ENCODE measurements at places on chromosomes 7 and 10. TPM values are rescaled to one million over a fixed set of nuclear protein-coding genes. Genes with fewer than 3 reads are reported as not detected.

DNA sequence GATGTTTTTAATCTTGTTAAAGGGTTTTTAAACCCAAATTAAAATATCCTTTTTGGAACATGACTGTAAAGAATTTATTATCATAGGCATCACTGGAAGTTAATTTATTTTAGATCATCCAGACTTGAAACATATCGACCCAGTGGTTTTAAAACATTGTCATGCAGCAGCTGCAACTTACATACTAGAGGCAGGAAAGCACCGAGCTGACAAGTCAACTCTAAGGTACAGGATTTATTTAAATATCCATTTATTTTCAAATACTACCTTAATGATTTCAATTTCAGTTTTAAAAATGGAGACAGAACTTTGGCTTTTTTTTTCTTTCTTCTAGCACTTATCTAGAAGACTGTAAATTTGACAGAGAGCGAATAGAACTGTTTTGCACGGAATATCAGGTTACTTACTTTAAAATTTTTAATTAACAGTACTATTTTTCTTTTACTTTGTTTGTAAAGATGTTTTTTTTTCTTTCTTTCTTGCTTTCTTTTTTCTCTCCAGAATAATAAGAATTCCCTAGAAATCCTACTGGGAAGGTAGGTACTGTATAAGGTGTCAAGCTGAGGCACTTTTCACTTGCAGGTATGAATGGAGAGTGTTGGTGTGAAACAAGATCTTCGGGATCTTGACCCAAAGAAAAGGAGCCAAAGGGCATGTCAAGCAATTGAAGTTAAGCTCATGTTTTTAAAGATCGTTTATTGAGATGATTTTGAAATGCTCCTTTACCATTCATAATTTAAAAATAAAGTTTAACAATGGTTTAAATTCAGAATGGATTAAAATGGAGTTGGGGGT lies 1.8 kb downstream of the COMMD3 start:
- DNase-seq = no peak

GRCh38 chr10:104122225-104123107 lies 495 bp downstream of the SFR1 start:
- DNase-seq = no peak

DNA sequence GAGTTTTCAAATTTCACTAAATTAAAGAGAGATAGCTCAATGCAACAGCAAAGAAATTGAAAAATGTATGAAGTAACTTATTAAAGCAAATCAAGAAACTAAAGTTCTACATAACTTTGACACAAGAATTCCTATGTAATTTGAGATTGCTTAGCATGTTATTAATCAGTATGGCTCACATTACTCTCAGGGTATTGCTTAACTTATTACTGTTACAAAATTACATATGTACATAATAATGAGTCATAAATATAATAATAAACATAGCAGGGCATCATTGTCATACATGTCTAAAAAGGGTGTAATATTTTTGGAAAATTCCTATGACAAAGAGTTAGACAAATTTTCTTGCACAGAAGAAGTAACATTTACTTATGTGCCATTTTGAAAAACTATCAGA lies 75.0 kb downstream of the ZWINT start:
- DNase-seq = no peak

- no peak for DNase-seq
These were observed 83.5 kb upstream of the NPY start for GRCh38 chr7:24200407-24200966.

DNA sequence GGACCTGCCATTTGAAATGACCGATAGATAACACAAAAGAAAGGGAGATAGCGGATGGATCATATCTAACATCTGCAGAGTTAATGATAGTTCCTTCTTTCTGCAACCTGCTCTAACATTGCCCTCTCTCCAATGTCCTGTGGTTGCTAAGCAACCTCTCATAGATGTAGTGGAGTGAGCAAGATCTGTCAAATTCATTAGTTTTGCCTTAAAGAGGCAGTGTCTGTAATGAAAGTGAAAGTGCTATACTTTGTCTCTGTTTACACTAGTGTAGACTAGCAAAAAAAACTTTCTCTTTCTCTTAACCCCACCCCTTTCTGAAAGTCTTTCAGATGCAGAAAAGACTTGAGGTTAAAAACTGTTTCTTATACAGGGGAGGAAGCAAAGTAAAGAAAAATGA lies 1196.9 kb downstream of the SORCS3 start:
- DNase-seq = peak; percentile 82

GRCh38 chr7:128906001-128906765 lies 4.3 kb downstream of the KCP start:
- no peak for DNase-seq

- no peak for DNase-seq
These were observed 331.4 kb downstream of the ELMO1 start for GRCh38 chr7:37117292-37117691.

GRCh38 chr7:148623586-148624282 lies 33.2 kb downstream of the C7orf33 start:
- DNase-seq = no peak

DNA sequence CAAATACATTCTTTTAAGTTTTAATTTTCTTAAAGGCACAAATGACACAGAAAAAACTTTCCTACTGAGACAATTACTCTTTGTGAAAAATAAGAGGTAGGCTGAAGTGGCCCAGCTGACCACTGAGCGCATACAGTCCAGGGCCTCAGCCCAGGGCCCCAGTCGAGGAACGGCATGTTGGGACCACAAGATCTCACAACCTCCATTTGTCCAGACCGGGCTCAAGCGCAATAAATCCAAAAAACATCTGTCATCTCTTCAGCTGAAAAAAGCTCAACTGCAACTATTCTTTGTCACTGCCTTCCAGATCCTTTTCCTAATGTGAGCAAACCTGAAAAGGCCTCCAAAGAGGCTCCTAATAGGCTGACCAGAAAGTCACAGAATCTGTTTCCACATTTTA lies 165.8 kb downstream of the SRPK2 start:
- no peak for DNase-seq

- DNase-seq = no peak
These were observed 537.6 kb downstream of the TCERG1L start for GRCh38 chr10:130773941-130774340.

DNA sequence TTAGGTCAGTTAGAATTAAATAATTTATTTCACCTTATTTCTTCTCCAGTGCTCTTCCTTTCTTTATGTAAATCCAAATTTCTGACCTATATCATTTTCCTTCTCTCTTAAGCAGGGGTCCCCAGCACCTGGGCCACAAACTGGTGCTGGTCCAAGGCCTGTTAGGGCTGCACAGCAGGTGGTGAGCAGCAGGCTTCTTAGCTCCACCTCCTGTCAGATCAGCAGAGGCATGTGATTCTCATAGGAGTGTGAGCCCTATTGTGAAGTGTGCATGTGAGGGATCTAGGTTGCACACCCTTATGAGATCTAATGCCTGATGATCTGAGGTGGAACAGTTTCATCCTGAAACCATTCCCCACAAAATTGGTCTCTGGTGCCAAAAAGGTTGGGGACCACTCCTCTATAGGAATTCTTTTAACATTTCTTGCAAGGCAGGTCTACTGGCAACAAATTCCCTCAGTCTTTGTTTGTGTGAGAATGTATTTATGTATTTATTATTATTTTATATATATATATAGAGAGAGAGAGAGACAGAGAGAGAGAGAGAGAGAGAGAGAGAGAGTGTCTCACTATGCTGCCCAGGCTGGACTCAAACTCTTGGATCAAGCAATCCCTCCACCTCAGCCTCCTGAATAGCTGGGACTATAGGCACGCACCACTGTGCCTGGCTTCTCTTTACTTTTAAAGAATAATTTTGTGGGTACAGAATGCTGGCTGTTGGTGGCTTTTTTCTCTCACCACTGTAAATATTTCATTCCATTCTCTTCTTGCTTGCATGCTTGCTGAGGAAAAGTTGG lies 4.3 kb upstream of the ABCC2 start:
- no peak for DNase-seq

- no peak for DNase-seq
These were observed 2.2 kb upstream of the CUEDC2 start for GRCh38 chr10:102434394-102435132.

- DNase-seq = no peak
These were observed 223.5 kb upstream of the GHITM start for GRCh38 chr10:83915801-83916200.

DNA sequence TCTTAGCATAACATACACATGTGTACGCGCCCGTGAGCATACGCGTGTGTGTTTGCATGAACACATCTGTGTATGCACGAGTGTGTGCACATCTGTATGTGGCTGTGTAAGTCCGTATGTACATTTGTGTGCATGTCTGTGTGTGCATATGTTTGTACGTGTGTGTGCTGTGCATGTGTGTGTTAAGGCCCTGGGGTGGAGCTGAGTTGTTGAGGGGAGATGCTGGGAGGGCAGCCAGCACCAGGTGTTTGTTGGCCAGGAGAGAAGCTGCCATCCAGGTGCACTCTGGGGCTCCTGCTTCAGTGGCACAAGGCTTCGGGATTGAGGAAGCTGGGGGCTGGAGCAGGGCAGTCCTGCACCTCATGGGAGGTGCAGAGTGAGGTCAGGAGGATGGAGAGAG lies 85.0 kb downstream of the BMS1 start:
- DNase-seq = no peak

DNA sequence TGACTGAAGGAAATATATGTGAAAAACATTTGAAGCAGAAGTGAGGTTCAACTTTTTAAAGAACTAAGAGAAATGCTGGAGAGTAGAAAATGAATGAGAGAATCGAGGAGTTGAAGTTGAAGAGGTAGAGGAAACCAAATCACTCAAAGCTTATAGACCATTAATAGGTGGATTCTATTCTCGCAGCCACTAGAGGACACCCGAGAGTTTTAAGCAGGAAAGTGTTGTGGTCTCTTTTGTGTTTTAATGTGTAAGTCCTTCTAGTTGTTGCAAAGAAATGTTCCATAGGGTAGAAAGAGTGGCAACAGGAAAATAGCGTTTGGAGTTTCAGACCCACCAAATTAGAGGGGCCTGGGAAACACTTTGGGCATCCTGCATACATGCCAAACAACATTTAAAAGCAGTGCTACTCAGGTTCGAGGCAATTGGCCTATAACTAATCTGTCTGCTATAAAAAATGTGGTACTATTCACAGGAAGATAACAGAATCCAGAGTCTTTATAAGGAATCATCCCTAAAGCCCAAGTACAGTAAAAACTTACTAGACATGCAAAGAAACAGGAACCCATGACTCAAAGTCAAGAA lies 75.3 kb upstream of the TAS2R16 start:
- no peak for DNase-seq

- no peak for DNase-seq
These were observed 51.0 kb downstream of the ORC5 start for GRCh38 chr7:104156842-104157277.

- DNase-seq = no peak
These were observed 39.0 kb upstream of the PCBD1 start for GRCh38 chr10:70927189-70927943.

GRCh38 chr10:3942937-3943489 lies 158.0 kb upstream of the KLF6 start:
- no peak for DNase-seq

DNA sequence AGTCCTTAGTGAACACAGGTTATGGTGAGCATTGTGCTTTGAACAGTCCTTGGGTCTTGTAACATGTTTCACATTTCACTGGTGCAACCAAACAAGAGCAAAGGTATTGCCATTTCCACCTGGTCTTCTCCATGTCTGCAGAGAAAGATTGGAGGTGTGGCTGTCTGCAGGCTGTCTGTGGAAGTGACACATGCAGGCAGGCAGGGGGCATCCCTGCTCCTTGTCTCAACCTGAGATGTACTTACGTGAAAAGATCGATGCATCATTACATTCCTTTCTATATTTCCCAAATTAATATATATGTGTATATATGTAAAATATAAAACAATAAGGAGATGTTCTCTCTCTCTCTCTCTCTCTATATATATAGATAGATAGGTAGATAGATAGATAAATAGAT lies 54.3 kb downstream of the LRRC18 start:
- peak; percentile 1 for DNase-seq

GRCh38 chr10:131852823-131853609 lies 47.8 kb upstream of the PPP2R2D start:
- no peak for DNase-seq

DNA sequence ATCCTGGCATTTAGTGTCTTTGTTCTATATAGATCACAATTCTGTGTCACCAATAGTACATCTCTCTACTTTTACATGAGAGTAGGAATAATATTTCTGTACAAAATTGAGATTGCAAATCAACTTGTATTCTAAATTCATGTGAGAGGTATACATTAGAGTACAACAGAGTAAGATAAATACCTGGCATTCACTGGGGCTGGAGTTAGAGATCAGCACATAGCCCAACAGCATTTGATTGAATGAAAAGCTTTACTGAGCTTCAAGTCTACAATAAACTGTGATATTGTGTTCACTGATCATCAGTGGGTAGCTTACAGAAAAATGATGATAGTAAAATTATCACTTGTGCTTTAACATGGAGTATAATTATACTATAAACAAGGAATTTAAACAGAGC lies 1114.7 kb downstream of the REEP3 start:
- DNase-seq = no peak

- DNase-seq = no peak
These were observed 636.3 kb downstream of the PARD3 start for GRCh38 chr10:34178756-34179155.

DNA sequence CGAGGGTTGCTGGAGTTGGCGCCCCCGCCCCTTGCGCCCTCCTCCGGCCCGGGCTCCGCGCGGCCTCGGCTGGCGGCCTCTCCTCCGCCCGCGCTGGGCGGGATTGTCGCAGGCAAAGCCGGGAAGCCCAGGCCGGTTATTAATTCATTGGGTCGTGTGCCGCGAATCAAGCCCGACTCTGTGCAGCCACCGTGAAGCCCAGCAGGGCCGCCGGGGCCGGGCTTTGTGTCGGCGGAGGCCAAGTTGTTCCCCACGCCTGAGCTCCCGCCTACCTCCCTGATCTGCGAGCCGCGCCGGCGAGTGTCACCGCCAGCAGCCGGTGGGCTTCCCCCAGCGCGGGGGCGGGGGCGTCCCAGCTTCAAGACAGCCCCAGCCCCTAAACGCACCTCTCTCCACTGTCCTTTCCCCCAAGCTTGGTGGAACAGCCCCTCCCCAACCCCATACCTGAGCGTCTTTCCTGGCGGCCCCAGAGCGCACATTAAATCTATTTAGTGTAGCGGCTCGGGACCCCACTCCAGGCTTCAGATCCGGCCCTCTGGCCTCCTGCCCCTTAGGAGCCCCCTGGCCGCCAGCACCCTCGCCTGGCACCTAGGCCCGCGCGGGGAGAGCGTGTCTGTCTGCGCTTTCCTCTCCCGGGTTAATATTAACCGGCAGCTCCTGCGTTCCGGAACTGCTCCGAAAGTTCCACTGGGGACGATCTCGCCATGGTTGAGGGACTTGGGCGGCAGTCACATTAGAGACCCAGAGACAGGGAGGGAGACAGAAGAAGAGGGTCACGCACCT lies 3.5 kb downstream of the SHH start:
- no peak for DNase-seq

The IFIT2 gene
- total RNA-seq = 3.0 TPM

The ITGB8 gene
- total RNA-seq = 4.6 TPM

The BHLHA15 gene
- total RNA-seq = 0.27 TPM

The LIMK1 gene
- 22.4 TPM for total RNA-seq

The CDC14C gene
- not detected for total RNA-seq

The TMEM176B gene
- 5.4 TPM for total RNA-seq

The XRCC2 gene
- 2.4 TPM for total RNA-seq

The HKDC1 gene
- total RNA-seq = not detected

The PAPOLB gene
- total RNA-seq = under 0.01 TPM

The NANOS1 gene
- 0.27 TPM for total RNA-seq

The FANK1 gene
- total RNA-seq = 1.6 TPM

The INTS15 gene
- total RNA-seq = 22.9 TPM

The SPDYE1 gene
- not detected for total RNA-seq

The CCDC186 gene
- total RNA-seq = 5.9 TPM

The OR2A12 gene
- total RNA-seq = not detected

The FAM25A gene
- not detected for total RNA-seq

All from hematopoietic multipotent progenitor cell (in vitro differentiated cells).